H4 (cell line): ENCODE measurements at places on chromosomes 11 and 22.

DNA sequence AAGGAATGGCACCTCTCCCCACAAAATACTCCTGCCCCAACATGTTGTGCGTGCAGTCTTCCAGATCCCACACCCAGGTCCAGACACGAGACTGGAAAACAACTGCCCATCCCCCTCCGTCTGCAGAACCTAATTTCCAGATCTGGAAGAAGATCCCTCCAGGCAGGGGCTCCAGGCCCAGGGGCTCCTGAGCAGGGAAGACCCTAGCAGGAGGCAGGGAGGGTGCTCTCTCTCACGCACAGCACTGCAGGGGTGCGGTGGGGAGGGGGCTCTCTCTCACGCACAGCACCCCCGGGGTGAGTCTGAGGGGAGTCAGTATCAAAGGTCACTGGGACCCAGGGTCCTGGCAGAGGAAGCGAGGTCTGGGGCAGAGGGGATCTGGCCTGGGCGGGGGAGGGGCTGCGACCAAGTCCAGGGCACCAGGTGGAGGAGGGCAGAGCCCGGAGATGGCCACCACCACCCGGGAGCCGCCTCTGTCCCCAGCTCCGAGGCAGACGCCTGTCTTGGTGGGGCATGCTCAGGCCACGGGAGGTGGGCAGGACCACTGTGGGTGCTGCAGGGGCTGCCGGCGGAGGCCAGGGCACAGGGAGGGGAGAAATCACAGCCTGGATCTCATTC is 1.7 kb downstream of the MLC1 start:
- DNase-seq, result no peak

- peak; percentile 83 for DNase-seq
Measured at GRCh38 chr11:118820412-118821357, 29.7 kb upstream of the DDX6 start.

DNA sequence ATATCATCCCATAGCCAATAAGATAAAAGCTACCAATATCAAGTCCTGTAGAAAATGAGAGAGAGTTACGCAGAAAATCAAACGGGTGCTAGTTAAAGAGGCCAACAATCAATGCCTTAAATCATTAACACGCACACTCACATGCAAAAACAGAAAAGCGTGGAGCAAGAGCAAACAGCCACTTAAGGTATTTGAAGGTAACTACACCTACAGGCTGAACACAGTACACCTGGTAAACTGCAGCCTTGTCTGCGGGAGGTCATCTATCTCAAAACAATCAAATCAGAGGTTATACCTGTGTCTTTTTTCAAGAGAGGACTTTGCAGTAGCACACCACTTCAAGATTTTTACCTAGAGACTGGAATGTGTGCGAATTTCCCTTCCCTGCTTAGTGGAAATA is 23.6 kb downstream of the SLC35F2 start:
- DNase-seq, result no peak

- no peak for DNase-seq
Measured at GRCh38 chr22:19630614-19631013, 83.7 kb upstream of the SEPTIN5 start.

DNA sequence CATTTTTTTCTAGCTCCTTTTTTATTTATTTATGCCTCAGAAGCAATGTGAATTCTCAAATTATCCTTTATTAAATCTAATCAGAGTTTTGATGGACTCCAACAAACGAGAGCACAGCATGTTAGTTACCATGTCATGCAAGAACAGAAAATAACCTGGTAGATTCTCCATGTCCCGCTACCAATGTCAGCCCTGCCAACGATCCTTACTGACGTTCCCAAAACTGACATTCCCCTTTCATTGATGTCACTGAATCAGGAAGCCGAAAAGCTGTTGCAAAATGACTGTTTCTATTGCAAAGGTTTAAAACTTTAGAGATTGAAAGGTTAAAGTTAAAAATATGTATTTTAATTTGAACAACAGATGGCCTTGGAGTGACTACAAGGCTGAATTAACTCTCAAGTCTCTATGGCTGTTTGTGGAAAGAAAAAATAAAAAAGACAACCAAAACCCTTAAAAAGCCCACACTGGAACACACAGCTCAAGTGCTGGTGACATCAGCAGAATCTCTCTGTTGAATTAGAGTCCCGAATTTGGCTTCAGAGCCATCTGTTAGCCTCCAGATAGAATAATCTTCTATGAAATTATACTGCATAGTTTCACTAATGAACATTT is 96.8 kb downstream of the BDNF start:
- DNase-seq, result no peak
